Esophagus mucosa (tissue), 1 donor: ENCODE measurements at places on chromosomes 7 and 10. TPM values are rescaled to one million over a fixed set of nuclear protein-coding genes. Genes with fewer than 3 reads are reported as not detected.

DNA sequence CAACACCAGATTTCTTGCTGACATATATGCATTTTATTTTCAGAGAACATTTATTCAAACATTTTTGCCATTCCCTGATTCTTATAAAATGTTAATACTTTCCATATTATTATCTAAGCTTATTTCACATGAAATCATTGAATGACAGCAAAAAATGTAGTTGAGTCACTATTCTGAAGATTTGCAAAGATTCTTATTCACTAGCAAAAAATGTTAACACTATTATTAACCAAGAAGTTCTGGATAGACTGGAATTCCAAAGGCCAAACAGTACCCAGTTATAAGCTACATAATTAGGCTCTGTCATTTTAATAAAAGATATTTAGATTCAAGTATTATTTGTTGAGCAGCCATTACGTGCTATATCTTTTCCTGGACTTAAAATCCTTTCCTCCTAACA, 4.3 kb downstream of the GSTO2 start:
- ATAC-seq, result no peak

- ATAC-seq, result no peak
Observed at GRCh38 chr7:48681006-48681405, 243.3 kb upstream of the CDC14C start.

- no peak for ATAC-seq
Observed at GRCh38 chr10:88944813-88945212, 7.8 kb downstream of the ACTA2 start.

GRCh38 chr7:142943706-142944268, 4.5 kb downstream of the LLCFC1 start:
- ATAC-seq, result peak; percentile 98

- ATAC-seq, result no peak
Observed at GRCh38 chr10:104032144-104032775, 53.4 kb downstream of the COL17A1 start.

GRCh38 chr7:129670656-129671055, 59.1 kb downstream of the NRF1 start:
- no peak for ATAC-seq

DNA sequence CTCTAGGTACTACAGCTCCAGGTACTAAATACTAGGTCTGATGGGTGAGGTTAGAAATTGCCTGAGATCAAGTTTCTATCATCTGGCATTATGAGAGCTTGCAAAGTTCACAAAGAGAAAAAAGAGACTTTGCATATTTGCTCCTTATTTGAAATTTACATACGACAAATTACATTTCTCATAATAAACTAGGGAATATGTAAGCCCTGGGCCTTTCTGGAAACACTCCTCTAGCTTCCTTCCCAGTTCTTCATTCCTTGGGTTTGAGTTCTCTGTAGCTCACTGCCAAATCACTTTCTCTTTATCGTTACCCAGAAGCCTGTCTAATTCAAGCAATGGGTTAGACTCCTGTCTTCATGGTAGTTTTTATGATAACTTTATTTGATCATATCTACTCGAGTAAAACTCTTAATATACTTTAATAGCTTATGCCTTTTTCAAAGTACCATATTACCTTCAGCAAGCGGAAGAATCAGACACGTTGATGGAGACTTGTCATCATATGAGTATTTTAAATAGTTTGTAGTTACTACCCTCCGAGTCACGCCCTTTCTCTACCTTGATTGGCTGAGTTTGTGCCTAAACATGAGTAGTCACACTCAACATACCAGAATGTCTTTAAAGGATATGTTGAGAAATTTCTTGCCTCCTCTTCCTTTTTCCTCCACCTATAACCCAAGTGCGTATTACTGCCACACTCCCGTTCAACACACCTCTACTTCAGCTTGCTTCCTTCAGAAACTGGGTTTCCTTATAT, 150.5 kb downstream of the DKK1 start:
- peak; percentile 90 for ATAC-seq

GRCh38 chr7:24654305-24654704, 81.1 kb downstream of the PALS2 start:
- no peak for ATAC-seq

- no peak for ATAC-seq
Observed at GRCh38 chr7:100887516-100888290, 1.8 kb downstream of the UFSP1 start.

PTF1A gene
- not detected for total RNA-seq

PAPOLB gene
- not detected for total RNA-seq

DOCK1 gene
- 37.6 TPM for total RNA-seq

GPRIN2 gene
- total RNA-seq, result 4.5 TPM

PRR15 gene
- 0.92 TPM for total RNA-seq
